ENCODE measurements at places on chromosomes 2 and 18.

DNA sequence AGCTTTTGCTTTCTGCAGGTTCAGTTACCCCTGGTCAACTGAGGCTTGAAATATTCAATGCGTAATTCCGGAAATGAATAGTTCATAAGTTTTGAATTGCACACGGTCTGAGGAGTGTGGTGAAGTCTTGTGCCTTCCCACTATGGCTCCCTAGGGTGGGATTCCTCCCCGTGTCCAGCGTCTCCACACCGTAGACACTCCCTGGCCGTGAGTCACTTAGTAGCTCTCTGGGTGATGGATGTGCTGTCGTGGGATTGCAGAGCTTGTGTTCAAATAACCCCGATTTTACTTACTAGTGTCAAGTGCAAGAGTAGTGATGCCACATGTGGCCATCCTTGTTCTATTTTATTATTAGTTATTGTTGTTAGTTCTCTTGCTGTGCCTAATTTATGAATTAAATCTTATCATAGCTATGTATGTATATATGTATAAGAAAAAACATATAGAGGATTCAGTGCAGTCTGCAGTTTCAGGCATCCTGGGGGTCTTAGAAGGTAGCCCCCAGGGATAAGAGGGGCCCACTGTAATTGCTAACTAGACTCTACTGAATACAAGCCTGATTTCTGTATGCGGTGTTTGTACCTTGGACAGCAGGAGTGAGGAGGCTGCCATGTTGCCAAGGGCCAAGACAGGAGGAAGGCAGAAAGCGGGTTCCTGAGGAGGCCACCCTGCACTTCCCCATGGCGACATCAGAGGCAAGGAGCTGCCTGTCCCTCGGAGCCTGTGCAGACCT is 47.7 kb upstream of the PDIA6 start:
- no peak for DNase-seq

DNA sequence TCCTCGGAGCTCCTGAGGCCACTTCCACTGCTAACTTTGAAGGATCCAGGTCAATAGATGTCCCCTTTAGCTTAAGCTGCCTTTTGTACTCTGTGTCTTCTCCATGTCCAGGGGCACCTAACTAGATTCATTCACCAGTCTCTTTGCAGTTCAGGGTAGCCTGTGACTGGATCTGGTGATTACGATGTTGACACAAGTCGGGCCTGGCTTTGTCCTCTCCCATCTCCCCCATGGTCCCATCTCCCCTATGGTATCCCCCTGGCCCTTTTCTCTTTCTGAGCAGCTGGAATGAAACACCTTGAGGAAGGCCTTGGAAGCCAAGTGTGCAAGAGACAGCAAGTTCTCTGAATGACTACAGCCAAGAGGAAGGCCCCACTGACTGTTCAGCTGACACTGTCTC is 417.9 kb upstream of the SMIM21 start:
- DNase-seq: no peak

GRCh38 chr2:229622495-229623355 is 91.6 kb downstream of the DNER start:
- DNase-seq: no peak

GRCh38 chr2:16173893-16174692 is 233.7 kb downstream of the MYCN start:
- no peak for DNase-seq

- no peak for DNase-seq
Measured at GRCh38 chr2:146295080-146295670, 1549.7 kb upstream of the ACVR2A start.

GRCh38 chr2:224838335-224838734 is 122.2 kb upstream of the CCDC195 start:
- DNase-seq: no peak

DNA sequence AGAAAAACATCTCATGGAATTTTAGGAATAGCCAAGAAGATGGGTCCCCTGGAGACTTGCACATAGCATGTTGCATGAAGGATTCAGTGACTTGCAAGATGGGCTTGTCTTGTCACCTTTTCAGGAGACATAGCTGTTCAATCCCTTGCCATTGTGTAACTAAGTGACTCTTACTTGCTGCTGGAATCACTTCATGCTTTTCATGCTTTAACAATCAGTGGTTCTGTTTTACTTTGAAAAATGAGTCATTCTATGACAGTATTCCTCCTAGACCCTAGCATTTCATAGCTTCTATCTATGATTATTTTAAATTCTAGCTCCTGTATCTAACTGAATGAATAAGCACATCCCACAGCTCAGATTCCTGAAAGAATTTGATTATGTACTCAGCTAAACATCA is 2.8 kb downstream of the KYNU start:
- DNase-seq: no peak

DNA sequence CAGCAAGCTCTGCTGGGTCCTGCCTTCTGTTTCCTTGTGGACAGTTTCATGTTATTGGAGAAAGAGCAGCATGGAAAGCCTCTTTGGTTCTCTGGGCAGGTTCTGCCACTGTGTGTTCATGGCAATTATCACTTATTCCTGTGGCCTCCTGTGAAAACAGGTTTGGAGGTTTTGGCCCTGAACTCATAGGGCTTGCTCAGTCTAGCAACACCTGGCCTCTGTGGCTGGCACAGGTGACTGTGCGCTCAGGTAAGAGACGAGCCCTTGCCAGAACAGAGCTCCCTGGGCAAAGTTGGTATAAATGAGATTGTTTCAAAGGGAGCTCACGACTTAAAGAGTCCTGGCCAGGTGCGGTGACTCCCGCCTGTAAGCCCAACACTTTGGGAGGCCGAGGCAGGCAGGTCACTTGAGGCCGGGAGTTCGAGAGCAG is 5.7 kb downstream of the CEP68 start:
- DNase-seq: no peak

DNA sequence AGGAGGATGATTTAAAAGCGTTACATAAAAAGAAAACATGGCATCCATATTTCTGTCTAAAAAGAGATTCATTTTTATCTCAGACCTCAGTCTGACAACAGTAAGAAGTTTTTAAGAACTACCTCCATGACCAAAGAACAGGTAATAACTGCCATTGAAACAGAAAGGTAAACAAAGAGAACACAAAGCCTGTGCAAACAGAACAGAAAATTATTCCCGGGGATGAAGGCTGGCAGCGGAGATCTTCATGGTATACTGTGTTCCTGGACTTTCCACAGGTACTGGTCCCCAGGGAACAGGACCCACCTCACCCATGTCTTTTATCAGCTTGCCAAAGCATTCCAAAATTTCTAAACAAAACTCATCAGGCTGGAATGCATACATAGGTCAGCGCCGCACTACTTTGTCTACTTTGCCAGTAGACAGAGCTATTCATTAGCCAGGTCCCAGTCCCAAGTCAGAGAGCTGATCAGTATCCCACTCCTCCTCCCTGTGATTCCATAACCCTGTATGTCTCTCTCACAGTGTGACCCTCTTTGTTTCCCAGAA is 277.3 kb downstream of the MBD2 start:
- DNase-seq: no peak

DNA sequence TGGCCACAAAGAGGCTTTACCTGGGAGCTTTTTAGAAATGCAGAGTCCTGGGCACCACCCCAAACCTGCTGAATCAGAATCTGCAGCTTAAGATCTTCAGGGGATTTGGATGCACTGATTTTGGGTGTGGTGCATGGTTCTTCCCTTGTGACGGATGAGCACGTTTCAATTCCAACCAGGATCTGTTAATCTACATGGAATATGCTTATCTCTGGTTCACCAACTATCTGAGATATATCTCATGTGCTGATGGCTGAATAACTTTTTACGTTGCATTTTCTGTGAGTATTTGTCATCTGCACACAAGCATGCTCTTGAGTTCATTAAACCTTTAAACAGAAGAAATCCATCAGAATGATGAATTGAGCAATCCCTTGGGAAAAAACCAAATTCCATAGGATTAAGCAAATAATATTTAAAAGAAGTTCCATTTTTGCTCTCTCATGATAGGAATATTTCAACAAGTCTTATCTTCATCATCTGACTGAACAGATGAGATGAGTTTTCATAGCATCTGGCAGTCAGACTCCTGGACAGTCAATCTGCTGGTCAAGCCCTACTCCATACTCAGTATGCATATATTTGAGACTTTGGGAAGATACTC is 120.6 kb downstream of the PLB1 start:
- no peak for DNase-seq

DNA sequence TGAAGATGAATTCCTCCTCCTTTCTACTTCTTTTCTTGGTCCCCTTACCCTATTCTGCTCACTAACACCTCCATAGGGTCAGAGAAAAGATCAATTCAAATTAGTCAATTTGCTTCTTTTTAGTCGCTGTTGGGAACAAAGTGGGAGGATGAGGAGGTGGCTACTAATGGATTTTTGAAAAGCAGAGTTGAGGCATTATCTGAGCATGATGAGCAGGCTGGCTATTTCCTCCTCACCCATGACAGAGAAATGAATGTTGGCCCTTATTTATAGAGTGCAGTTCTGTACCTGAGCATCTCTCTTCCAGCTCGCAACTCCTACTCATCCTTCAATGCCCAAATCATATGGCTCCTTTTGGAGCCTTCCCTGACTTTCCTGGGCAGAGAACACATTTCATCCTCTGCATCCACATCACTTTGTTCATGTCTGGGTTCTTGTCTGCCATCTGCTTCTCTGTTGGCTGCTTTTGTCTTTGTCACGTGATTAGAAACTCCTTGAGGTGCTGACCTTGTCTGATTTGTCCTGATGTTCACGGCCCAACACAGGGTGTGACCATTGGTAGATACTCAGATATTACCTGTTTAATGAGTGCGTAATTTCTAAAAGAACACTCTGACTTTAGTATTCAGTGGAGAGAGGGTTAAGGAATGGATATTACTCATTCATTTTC is 45.9 kb downstream of the CYRIA start:
- DNase-seq: no peak

DNA sequence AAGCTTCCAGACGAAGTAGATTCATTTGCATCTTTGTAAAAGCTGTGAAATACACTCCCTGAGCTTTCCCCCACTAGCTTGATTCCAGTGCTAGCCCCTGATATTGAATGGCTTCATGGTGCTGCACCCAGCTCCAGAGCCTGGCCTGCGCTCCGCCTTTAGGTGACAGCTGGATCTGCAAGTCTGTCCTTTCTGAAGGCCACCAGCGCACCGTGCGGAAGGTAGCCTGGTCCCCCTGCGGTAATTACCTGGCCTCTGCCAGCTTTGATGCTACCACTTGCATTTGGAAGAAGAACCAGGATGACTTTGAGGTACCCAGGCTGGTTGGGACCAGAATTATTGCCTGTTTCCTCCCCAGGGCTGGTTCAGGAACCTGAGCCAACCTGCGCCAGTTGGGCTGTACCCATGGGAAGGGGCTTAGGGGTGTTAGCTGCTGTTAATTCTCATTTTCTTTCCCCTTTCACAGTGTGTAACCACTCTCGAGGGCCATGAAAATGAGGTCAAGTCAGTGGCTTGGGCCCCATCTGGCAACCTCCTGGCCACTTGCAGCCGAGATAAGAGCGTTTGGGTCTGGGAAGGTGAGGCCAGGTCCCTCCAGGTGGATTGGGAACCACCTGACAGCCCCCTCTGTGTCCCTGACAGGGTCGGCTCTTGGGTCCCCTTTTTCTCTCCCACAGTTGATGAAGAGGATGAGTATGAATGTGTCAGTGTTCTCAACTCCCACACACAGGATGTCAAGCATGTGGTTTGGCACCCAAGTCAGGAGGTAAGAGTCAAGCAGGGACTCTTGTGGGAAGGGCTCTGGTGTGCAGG is 1.3 kb downstream of the CIAO1 start:
- DNase-seq: peak; percentile 78

DNA sequence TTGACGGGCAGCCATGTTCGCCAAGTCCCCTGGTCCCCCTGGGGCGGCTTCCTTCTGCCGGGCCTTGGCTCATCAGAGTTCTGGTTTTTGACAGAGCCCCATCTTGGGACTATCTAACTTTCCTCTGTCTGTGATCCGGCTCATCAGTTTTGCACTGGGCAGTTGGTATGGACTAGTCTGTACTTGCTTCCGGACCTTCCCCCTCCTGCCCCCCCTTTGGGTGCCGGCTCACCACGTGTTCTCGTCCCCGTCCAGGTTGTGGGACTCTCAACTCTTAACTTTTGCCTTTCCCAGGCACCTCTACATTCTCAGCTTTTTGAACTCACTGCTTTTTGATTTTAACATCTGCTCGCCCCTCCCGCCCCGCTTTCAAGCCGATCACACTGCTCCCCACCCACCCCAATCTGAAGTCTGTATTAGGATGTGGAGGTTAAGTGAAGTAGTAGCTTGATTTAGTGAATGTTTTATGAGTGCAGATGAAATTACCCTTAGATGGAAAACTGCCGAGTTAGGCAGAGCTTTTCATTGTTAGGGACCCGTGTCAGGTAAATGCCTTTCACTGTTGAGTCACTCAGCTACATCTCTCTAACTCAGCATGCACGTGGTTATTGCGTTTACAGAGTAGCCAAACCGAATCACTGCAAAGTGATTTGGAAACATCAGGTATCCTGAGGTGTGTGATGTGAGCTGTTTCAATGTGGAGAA is 874 bp downstream of the WDR43 start:
- DNase-seq: peak; percentile 78

DNA sequence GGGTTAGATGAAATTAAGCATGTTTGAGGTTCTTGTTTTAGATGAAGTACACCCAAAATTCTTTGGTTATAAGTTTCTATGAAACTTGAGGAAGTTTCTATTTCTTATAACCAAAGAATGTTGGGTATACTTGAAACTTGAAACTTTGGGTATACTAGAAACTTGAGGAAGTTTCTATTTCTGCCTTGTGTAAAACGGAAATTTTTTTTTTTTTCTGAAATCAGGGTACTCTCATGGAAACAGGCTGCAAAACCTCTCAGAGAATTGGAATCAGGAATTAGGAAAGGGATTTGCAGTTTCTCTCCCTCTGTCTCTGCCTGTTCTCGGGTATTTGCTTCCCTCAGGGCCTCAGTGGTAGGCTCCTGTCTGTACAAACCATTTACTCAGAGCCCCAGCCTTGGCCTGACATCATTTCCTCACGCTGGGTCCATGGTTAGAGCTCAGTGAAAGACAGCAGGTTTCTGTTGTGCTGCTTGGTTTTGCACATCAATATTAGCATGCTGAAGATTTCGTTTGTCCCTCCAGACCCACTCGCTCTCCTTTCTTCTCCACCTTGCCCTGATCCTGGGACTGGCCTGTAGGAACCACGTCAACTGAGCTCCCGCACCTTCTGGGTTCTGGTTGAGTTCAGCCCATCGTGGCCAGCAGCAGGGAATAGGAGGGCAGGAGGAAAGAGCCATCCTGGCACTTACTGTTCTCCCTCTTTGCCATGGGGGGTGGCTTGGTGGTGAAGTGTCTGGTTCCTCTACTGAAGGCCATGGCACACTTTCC is 106.4 kb downstream of the POLR1A start:
- no peak for DNase-seq

DNA sequence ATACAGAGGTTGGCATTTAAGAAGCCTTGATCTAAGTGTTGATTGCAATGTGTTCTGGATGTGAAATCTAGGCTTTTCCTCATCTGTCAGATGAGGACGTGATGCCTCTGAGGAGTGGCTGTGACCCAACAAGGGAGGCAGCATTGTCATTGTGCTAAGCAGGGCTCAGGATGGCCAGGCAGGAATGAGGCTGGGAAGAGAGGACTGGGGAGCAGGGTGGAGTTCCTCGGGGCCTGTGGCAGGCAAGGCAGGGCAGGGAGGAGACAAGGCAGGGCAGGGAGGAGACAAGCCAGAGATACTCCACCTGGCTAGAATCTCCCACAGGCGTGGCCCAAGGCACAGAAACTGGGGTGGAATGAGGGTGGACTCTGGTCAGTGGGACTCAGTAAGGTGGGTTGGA is 116.6 kb downstream of the RPIA start:
- DNase-seq: no peak

Data from activated CD8-positive, alpha-beta memory T cell treated with anti-CD3 and anti-CD28 coated beads, Interleukin-2, amount 50 U/mL, for 48 hours (primary cell).